ENCODE measurements at places on chromosomes 12 and 14.

DNA sequence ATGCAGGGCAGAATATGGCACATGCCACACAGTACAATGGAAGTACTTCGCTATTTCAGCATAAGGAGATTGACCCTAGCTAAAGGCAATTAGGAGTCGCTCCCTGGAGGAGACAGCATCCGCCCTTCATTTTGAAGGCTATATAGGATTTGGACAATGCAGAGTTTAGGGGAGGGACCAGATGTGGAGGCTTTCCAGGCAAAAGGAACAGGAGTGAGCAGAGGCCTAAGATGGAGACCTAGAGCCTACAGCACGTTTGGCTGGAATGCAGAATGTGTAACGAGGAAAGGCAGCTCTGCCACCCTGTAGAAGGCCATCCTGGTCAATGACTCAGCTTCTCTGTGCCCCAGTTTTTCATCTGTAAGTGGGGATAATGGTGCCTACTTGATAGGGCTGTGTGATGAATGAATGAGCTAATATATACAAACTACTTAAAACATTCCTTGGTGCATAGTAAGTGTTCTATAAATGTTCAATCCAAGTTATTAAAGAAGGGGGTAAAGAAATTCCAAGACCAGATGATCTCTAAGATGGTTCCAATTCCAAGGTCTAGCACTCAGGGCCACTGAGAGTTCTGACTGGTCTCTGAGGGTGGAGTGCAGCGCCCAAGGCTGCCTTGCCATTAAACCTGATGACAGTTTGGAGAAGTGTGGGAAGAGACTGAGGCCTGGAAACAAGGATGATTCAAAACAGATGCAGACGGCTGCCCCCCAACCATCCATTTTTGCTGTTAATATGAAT lies 54.3 kb upstream of the FRMD6 start:
- DNase-seq, result no peak

DNA sequence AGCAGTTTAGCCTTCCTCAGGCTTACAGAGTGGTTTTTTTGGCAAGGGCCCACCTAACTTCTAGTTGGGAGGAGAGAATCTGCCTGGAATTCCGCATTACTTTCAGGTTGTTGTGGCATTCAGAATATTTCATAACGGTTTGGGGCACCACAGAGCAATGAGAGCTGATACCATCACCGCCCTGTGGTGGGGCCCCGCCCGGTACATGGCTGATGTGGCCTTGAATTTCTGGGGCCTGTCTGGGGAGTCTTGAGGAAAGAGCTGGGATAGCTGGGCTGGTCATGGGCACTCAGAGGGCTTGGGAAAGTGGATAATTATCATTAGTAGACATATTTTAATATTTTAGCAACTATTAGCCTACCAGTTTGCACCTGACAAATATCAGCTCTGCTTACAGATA lies 4.2 kb downstream of the TESPA1 start:
- DNase-seq, result no peak

GRCh38 chr12:38880288-38880687 lies 25.1 kb downstream of the CPNE8 start:
- no peak for DNase-seq

- no peak for DNase-seq
Measured at GRCh38 chr12:111519083-111519482, 80.0 kb downstream of the ATXN2 start.

DNA sequence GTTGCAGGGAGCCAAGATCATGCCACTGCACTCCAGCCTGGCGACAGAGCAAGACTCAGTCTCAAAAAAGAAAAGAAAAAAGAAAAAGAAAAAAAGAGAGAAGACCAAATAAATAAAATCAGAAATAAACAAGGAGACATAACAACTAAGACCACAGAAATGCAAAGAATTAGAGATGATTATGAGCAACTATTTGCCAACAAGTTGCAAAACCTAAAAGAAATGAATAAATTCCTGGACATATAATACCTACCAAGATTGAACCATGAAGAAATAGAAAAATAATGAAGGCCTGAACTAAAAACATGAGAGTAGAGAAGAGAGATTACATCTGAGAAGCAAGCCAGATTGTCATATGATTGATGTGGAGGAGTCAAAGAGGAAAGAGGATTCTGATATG lies 17.6 kb upstream of the EPS8 start:
- DNase-seq, result no peak

DNA sequence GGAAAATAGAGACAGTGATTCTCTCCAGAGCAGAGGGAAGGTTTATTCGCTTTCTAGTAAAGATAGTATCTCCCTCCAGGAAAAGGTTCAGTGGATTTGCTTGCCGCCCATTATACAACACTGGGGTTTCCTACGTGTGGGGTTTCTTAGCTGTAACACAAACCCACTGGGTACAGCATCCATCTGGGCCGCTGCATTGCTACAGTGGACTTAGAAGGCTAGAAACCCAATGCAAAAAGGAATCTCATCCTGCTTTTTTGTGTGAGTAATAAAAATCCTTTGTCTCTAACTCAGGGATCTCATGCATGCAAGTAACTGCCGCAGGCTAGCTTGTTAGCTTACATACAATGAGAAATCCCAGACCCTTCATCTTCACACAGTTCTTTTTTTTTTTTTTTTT lies 67.1 kb upstream of the BCL2L14 start:
- DNase-seq, result no peak

GRCh38 chr14:61512026-61512834 lies 183.1 kb upstream of the HIF1A start:
- no peak for DNase-seq

GRCh38 chr12:54736549-54736948 lies 88.4 kb upstream of the DCD start:
- no peak for DNase-seq

DNA sequence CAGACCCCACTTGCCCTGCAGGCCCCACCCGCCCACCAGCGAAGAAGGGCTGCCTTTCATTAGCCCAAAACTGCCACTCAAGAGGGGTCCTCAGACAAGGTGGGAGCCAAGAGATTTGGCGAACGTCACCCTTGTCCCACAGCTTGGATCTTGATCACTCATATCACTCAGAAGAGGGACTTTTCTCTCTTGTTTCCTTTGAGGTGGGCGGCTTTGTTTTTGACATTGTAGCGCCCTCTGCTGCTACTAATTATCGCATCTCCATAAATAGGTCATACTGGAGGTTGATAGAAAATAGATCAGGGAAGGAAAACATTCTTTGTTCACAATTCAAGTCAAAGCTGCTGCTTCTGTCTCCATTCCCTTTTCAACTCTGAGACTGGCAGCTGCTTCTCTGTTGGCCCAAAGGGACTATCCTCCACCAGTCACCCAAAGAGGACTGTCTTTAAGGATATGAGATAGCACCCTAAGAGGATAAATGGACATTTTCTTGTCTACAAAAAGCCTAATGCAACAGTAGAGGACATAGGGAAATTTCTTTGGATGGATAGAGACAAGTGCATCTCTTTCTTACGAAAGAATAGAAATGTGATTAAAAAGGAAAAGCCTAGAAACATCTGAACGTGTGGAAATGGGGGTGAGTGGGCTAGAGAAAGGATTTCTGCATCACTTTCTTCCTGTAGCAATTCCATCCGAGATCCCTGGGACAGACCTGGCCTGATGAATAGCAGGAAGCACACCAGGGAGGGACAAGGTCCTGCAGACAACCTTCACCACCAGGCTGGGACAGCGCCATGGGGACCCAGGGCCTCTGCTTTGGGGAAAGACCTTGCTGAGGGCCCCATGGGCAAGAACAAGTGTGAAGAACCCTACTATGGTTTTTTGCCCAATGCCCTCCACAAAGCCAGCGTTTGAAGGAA lies 115.8 kb downstream of the DAD1 start:
- DNase-seq, result no peak

GRCh38 chr12:123114304-123115083 lies 36.4 kb downstream of the PITPNM2 start:
- DNase-seq, result no peak

GRCh38 chr12:41439801-41440200 lies 251.7 kb downstream of the PDZRN4 start:
- DNase-seq, result no peak

DNA sequence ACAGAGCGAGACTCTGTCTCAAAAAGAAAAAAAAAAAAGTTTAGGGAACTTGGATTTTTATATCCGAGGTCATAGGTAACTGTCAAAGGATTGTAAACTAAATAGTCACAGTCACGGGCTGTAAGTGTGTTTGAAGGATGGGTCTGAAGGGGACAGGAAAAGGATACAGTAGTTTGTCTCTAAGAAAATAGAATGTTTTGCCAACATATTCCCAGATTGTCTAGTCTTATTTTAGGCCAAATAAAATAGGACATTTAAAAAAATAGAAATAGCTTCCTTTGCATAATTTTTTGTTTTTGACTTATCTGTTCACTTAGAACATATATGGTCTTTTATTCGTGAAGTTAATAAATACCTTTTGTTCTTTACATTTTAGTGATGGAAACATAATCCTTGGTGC lies 24.2 kb upstream of the REP15 start:
- no peak for DNase-seq

- no peak for DNase-seq
Measured at GRCh38 chr14:75871181-75871880, 110.5 kb downstream of the TGFB3 start.

GRCh38 chr12:78494911-78495310 lies 369.7 kb upstream of the SYT1 start:
- no peak for DNase-seq

GRCh38 chr12:11085419-11085818 lies 6.7 kb downstream of the TAS2R43 start:
- DNase-seq, result no peak

DNA sequence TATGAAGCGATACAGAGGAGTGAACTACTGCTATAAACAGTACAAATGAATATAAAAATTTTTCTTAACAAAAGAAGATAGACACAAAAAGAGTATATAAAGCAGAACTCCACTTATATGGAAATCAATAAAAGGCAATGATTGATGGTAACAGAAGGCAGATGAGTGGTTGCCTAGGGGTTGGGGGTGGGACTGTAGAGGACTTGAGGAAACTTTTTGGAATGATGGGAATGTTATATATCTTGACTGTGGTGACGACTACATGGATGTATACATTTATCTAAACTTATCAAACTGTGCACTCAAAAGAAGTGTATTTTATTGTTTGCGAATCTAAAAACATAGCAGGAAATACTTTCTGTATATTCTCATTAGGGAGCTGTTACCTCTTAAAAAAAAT lies 89.1 kb downstream of the PTCSC3 start:
- no peak for DNase-seq

DNA sequence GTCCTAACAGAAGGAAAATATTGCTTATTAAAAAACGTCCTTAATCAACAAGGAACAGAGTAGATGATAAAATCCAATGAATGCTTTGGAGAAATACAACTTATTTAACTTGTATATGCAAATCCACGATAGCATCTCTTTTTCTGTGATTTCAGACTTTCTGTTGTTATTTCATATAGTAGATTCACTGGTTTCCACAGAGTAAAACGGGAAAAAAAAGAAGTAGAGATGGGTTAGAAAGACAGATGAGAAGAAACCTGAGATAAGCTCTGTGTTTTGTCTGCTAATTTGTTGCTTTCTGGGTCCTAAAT lies 447.7 kb downstream of the RERGL start:
- no peak for DNase-seq

- DNase-seq, result no peak
Measured at GRCh38 chr12:7624478-7624877, 41.2 kb downstream of the APOBEC1 start.

- no peak for DNase-seq
Measured at GRCh38 chr14:104973385-104974145, 4.6 kb downstream of the AHNAK2 start.

GRCh38 chr14:75428230-75429104 lies 645 bp downstream of the JDP2 start:
- no peak for DNase-seq

- no peak for DNase-seq
Measured at GRCh38 chr12:7117670-7118069, 8.7 kb upstream of the C1RL start.

DNA sequence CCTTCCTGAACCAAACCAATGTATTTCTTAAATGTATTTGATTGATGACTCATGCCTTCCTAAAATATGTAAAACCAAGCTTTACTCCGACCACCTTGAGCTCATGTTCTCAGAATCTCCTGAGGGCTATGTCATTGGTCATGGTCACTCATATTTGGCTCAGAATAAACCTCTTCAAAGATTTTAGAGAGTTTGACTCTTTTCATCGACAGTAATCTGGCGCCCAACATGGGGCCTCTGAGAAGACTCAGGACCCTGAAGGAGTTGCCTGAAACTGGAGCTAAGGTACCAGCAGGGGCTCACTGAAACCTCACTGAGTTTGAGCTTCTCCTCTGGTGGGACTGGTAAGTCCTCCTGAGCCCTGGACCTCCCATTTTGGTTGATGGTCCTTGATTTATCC lies 17.2 kb upstream of the PSMC1 start:
- DNase-seq, result no peak

DNA sequence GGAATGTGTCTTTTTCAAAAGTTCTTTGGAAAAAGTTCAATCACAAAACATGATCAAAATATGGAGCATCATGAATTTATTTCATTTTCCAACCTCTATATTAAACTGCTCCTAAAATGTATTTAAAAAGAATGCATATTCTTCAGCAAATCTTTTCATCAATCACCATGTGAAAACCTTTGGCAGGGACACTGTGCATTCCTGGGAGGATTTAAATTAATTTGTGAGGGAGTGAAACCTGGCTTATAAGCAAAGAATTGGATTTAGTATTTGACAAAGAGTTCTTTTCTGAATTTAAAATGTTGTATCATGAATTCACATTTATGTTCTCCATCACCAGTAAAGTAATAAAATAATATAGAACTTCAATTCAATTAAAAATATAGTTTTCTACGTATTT lies 38.2 kb downstream of the PAWR start:
- DNase-seq, result no peak

GRCh38 chr12:131372171-131372475 lies 338.8 kb upstream of the SFSWAP start:
- DNase-seq, result no peak

DNA sequence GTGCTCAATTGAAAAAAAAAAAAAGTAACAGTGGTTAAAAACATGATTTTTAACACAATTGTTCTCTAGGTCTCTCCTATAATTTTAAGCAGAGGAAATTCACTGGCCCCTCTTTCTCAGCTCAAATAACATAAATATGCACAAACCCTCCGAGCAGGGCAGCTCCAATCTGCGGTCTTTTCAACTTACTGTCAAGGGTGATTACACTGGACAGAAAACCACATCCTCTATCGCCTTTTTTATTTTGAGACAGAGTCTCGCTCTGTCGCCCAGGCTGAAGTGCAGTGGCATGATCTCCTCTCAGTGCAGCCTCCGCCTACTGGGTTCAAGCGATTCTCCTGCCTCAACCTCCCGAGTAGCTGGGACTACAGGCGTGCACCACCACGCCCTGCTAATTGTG lies 16.5 kb upstream of the GABARAPL1 start:
- no peak for DNase-seq

DNA sequence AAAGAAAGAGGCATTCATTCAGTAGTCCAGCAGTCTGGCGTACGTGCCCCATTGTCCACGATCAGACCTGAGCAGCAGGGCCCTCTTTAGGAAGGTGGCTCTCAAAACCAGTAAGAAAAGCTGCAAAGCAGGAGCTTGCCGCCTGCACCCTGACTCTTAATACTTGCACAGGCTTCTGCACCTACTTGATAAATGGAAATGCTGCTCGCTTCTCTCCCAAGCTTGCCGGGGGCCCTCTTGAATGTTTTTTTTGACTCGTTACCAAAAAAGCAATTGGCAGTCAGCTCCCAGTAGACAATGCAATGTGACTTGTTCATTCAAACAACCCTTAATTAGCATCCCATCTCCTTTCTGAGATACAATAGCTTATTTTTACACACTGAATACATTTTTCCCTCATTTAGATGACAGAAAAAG lies 27.2 kb upstream of the PTPRB start:
- DNase-seq, result no peak

All from NCI-H1048 (cell line).